ENCODE measurements at places on chromosomes 16 and 17.

GRCh38 chr17:30600830-30601494 is 123.8 kb downstream of the GOSR1 start:
- DNase-seq, result peak; percentile 1

GRCh38 chr17:49962599-49963308 is 6.2 kb upstream of the DLX4 start:
- DNase-seq, result no peak

DNA sequence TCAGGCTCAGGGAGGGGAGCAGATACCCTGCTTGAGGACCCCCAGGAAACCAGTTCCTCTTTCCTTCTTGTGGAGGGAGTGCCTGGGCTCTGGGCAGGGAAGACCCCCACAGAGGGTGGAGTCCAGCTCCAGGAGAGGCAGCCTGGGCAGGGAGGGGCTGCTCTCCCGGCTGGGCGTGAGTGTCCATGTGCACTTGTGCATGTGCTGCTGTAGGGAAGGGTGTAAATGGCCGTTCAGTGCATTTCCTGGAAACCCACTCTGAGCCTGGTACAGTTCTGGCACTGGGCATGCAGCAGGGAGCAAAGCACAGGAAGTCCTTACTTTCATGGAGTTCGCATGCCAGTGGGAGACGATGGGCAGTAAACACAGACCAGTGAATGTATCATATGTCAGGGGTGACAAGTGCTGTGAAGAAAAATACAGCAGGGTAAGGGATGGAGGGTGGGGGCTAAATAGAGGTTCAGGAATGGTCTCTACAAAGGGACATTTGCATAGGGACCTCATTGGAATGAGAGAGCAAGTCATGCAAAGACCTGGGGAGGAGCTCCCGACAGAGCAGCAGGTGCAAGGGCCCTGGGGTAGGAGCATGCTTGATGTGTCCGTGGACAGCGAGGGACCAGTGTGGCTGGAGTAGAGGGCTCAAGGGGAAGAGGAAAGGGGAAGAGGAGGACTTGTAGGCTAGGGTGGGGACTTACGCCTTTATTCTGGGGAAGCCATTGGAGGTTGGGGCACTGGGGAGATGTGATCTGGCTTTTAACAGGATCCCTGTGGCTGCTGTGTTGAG is 5.5 kb downstream of the STARD3 start:
- DNase-seq, result no peak

DNA sequence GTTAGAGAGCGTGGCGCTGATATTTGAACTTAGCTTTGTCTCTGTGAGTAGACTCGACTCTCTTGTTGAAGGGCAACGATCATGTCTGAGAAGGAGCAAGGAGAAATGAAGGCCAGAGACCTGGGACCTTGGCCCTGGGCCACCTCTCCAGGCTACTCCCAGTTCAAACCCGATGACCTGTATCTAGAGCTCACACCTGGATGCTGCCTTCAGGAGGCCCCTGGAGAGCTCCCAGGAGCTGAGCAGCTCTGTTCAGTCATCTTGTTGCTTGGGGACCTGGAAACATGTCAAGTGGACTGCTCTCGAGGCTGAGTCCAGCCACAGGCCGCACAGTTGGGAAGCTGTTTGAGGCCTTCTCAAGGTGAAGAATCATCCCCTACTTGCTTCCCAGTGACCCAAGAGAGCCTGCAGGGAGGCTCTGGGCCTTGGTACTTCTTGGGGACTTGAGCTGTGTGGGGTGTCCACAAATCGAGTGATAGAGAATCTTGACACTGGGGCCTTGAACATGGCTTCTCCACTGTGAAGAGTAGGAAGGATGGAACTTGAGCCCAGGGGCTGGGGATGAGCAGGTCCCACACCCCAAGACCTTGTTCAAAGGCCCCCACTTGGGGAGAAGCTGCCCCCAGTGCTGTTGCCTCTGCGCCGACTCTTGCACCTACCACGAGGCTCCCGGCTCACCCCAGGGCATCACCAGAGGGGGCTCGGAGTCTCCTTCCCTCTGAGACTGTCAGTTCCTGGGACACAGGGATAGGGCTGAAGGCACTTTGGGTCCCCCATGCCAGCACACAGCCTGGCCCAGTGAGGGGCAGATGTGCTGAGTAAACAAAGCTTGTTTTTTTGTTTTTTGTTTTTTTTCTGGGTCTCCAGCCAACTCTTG is 112.1 kb downstream of the IRX5 start:
- DNase-seq, result no peak

DNA sequence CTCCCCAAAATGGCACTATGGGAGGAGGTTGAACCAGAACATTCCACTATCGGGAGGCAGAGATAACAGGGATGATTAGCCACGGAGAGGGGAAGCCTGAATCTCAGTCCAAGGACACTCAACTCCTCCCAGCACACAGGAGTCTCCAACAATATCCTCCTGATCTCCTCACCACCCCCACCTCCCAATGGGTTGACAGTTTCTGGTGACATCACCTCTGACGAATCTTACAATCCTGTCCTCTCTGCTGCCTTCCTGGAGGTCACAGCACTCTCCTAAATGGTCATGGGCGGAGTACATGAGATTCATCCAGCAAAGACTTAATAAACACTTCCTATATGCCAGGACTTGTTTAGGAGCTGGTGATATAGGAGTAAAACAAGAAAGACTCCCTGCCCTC is 80.9 kb downstream of the SLC6A2 start:
- DNase-seq, result no peak

Data from CD4-positive, alpha-beta T cell treated with Interleukin-12 subunit alpha and Interleukin-12 subunit beta, for 1 hour (primary cell).